Smooth muscle cell of the coronary artery (primary cell): ENCODE measurements at places on chromosomes 3 and 15. TPM values are rescaled to one million over a fixed set of nuclear protein-coding genes. Genes with fewer than 3 reads are reported as not detected.

Gene LRRC3B
- total RNA-seq = not detected in 2 replicates

Gene LRRIQ4
- total RNA-seq = not detected in 2 replicates

Gene CD276
- 85.0 and 183 TPM in 2 replicates for total RNA-seq

Gene INKA1
- 5.7 and 10.2 TPM in 2 replicates for total RNA-seq
